Natural killer cell (primary cell): ENCODE measurements at places on chromosomes 4 and X. TPM values are rescaled to one million over a fixed set of nuclear protein-coding genes. Genes with fewer than 3 reads are reported as not detected.

TRAM1L1 gene
- total RNA-seq: not detected

DIPK2B gene
- total RNA-seq: not detected

FAM9C gene
- total RNA-seq: not detected

GJB1 gene
- not detected for total RNA-seq

CT45A3 gene
- not detected for total RNA-seq
